ENCODE measurements at places on chromosomes 1 and 21. TPM values are rescaled to one million over a fixed set of nuclear protein-coding genes. Genes with fewer than 3 reads are reported as not detected.

DNA sequence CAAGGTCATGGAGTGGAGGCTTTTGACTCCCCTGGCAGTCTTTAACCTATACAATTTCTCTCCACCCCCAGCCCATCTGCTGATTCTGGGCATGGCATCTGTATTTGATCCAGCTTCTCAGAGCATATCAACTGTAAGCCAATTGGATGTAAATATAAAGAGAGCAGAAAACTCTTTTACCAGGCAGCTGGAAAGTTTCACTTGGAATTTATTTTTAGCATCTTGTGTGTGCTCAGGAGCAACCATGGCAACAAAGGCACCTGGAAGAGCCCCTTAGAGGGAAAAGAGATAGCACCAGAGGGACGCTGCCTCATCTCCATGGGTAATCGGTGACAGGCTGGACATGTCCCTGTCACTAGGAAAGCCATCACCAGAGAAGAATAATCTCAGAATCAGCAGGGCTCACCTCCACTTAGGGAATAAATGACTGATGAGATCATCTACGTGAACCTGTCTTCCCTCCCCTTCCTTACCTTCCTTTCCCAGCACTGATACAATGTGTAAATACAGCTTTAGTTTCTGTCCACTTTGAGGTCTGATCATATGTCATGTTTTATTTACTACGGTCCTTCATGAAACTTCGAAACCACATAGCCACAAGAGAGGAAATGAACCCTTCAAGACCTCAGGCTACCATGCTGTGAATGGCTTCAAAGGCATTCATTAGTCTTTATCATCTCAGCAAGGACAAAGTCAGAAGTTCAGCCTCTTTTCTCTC is 25.3 kb upstream of the SIPA1L2 start:
- no peak for DNase-seq

DNA sequence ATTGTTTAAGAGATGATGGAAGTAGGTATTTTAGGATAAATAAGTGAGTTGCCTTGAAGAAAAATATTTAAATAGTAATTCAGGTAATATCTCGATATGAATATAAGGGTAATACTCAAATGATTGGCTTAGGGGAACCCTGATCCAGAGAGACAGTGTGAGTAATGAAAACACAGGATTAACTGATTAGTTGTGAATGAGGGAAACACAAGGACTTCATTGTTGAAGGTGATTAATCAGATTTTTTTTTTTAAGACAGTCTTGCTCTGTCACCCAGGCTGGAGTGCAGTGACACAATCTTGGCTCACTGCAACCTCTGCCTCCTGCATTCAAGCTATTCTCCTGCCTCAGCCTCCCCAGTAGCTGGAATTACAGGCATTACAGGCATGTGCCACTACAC is 12.7 kb downstream of the SLC25A33 start:
- DNase-seq: no peak

DNA sequence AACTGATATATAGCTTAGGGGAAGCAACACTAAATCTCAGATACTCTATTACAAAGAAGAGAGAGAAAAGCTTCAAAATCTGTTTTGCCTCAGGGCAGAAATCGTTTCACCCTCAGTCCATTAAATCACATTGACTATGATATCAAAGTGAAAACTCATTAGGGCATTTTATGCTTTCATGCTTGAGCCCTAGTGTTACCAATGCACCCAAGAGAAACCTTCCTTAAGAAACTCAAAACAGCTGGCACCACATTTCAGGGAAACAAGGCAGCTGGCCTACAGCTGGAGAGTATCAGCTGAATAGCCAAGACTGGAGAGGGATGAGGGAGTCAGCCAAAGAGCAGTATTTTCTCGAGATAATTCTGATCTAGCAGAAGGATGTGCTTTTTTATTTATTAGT is 14.9 kb downstream of the COLGALT2 start:
- DNase-seq: no peak

GRCh38 chr1:56532350-56532683 is 47.0 kb downstream of the PLPP3 start:
- no peak for DNase-seq

GRCh38 chr1:232891656-232892317 is 58.6 kb upstream of the NTPCR start:
- DNase-seq: no peak

DNA sequence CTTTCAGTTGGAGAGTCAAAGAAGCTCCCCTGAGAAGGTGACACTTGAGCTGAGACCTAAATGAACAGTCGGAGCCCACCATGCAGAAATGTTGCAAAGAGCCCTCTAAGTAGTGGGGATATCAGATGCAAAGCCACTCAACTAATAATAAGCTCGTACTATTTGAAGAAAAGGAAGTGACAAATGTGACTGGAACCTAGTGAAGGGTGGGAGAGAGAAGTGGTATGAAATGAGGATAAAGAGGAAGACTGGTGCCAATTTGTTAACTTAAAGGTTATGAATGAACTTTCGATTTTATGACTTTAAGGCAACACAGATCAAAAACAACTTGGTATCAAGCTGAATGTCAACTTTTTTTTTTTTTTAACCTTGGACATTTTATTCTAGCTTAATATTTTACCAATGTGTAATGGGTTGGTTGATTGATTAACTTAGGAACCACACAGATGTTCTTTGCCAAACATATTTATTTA is 14.7 kb downstream of the LYPLAL1 start:
- DNase-seq: no peak

DNA sequence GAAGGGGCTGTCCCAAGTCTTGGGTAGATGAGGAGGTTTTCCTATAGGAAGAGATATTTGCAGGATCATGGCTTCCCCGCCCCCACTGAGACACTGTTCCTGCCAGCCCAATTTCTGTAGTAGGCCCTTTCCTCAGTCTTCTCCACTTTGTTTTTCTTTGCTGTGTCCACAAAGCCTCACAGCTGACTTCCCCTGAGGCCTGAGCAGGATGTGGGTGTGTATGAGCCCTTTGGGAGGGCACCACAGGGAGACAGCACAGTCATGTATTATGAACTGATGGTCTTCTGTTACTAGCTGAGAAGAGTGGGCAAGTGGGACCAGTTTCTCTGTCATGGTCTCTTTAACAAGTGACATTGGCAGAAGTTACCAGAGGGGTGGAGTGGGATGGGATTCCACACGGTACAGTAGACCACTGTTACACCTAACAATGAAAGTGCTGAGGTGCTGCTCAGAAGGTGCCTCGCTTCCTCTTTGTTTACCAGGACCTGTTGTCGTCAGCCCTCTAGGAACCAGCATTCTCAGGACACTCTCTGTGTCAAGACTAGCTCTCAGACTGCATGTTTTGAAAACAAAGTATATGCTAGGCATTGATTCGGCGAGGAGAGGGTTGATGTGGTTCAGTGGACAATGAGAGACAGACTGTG is 253.8 kb upstream of the HOOK1 start:
- DNase-seq: no peak

DNA sequence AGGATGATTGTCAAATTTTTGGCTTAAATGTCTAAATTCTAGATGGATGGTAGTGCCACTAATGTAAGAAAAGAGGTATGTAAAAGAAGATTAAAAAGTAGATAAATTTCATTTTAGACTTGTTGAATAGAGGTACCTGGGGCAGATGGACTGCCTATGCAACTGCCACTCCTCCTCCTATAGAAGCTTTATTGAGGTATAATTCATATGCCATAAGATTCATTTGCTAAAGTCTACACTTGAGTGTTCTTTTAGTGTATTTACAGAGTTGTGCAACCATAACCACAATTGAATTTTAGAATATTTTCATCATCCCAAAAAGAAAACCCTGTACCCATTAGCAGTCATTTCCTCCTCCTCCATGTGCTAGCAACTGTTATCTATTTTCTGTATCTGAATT is 70.6 kb downstream of the FNBP1L start:
- no peak for DNase-seq

GRCh38 chr1:207069061-207069460 is 16.0 kb downstream of the PFKFB2 start:
- no peak for DNase-seq

- no peak for DNase-seq
These were observed 337.5 kb upstream of the PLXNA2 start for GRCh38 chr1:208581667-208582066.

DNA sequence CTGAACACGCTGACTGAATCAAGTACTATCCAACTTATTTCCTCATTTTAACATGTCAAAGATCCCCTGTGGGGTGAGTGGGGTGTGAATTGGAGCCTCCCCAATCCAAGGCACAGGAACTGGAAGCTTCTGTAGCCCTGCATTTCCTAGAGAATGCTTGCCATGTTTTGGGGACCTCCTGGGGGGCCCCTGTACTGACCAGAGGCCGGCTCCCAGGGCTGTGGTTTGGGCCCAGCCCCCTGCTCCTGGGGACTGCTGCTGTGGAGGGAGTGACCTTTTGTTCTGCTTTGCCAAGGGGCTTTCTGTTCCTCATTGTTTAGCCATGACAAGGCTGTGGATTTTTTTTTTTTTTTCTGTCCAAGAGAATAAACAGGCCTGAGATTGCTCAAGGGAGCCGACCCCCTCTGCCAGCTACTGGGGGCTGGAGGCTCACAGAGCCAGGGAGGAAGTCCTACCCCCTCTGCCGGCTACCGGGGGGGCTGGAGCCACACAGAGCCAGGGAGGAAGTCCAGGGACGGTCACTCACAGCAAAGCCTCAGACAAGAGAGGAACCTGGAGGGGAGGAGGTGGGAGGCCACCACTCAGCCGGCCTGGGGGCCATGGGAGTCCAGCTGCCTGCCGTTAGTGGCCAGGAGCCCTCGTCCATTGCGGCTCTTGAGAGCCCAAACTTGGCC is 17.4 kb downstream of the TNFRSF1B start:
- DNase-seq: no peak

- DNase-seq: no peak
These were observed 15.4 kb upstream of the CD2 start for GRCh38 chr1:116738673-116739370.

DNA sequence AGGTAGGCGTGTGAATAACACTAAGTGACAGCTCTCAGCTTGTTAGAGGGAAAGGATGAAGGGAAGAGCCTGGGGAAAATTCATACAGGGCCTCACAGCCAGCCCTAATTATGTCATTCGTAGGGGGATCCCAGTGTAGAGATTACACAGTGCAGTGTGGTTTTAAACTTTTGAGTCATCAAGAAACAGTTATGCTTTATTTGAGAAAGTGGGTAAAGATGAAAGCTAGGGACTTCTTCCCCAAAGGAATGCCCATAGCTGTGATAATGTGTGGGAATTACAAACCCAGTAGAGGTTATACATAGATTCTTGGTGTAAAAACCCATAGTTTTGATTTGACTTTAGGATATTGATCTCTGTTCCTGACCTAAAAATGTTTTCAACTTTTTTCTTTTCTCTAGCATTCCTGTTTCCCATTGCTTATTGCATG is 1.9 kb downstream of the TTF2 start:
- no peak for DNase-seq

DNA sequence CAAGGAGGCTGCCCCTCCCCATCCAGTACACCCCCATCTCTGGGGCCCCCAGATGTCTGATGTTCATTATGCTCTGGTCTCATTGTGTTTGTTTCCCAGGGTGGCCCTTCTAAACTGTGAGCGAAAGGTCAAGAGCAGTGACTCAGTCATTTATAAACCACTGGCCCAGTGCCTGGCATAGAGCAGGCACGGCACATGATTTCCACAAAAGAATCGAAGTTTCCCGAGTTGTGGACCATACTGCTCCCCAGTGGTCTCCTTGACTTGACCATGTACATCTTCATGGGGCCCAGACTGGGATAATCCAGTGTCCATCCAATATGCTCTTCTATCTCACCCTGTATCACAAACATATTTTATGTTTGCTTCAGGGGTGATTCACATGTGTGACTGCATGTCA is 153.3 kb downstream of the NR5A2 start:
- DNase-seq: no peak

GRCh38 chr1:108828074-108828961 is 28.6 kb downstream of the AKNAD1 start:
- DNase-seq: peak; percentile 45

GRCh38 chr1:195740862-195741261 is 867.4 kb downstream of the KCNT2 start:
- no peak for DNase-seq

GRCh38 chr1:202361701-202362100 is 13.2 kb downstream of the PPP1R12B start:
- no peak for DNase-seq

GRCh38 chr1:182739545-182739944 is 50.0 kb upstream of the NPL start:
- no peak for DNase-seq

- DNase-seq: no peak
These were observed 121.7 kb downstream of the TNFSF18 start for GRCh38 chr1:172929006-172929405.

- no peak for DNase-seq
These were observed 21.8 kb downstream of the CRYZL1 start for GRCh38 chr21:33619726-33620125.

GRCh38 chr1:50873458-50874187 is 86.4 kb downstream of the FAF1 start:
- peak; percentile 36 for DNase-seq

DNA sequence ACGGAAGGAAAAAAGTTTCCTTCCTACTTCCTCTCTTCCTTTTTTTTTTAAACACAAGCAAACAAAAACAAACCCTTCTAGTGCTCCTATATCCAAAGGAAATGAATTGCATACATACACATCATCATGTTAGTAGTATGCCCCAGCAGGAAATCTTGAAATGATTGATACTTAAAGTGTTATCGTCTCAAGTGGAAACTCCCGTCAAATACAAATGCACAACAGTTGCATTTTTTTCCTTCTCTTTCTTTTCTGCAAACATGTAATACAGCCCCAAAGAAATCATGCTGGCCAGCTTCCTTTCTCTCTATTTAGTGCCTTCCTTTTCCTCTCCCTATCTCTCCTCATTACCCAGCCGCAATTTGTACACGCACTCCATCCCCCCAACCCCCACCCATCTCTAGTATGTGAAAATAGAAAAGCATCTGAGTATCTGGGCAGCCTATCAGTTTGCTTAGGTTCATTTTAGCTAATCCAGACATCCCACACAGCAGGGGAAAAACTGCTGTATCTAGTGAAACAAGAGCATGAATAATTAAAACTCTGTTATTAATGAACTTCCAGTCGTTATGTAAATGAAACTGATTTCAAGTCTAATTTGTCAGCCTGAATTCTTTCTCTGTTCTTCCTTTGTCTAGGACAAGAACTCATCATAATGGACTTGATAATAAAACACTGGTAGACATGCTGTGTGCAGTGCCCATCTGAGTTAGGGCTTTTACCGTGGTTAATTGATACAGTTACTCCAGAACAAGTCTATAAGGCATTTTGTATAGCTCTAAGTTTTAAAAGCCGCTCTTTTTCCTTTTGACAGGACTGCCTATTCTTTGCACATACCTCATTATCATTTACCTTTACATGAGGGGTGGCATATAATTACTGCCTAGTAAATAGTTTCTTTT is 336.5 kb upstream of the ADGRL2 start:
- no peak for DNase-seq

- DNase-seq: no peak
These were observed 100.0 kb upstream of the SLC44A3 start for GRCh38 chr1:94719926-94720793.

The CAPN8 gene
- total RNA-seq: not detected

The LRRC53 gene
- not detected for total RNA-seq

The PLA2G2F gene
- total RNA-seq: not detected

The PDZK1IP1 gene
- not detected for total RNA-seq

The TRAF3IP3 gene
- total RNA-seq: 746 TPM

The KRTAP10-2 gene
- total RNA-seq: not detected

The ADARB1 gene
- total RNA-seq: 35.7 TPM

The SLC30A2 gene
- total RNA-seq: not detected

The ASTN1 gene
- total RNA-seq: 0.07 TPM

The RGS16 gene
- 0.54 TPM for total RNA-seq

The EPHA2 gene
- not detected for total RNA-seq

The IFT25 gene
- 41.3 TPM for total RNA-seq

The ZNF593OS gene
- not detected for total RNA-seq

Measured in naive thymus-derived CD4-positive, alpha-beta T cell (primary cell).